GM19239 (cell line): ENCODE measurements at places on chromosomes 6 and 20.

GRCh38 chr20:58312836-58313235 is 3.3 kb downstream of the RAB22A start:
- DNase-seq = no peak

DNA sequence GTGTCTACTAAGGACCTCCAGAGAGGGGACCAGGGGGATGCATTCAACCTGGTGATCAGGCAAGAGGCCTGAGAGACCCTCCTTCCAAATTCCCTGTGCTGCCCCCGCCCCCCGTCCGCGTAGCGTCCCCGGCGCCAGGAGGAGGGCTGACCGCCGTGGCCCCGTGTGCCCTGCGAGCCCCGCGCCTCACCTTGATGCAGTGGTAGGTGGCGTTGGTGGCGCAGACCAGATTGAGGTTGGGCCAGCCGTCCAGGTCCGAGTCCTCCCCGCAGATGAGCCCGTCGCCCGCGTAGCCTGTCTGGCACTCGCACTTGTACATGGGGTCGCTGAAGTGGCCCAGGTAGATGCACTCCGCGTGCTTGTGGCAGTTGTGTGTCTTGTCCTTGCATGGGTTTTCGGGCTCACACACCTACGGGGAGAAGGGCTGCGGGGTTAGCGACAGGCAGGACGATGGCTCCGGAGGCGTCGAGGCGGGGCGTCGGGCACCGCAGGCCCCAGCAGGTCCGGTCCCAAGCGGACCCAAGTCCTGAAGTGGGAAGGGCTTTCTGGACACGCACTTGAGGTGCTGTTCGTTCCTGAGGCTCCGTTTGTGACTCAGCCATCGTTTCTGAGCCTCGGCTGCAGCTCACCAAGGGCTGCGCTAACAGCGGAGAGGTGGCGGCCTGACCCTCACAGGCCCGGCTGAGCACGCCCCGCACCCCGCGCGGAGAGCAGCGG is 21.7 kb downstream of the THBS2 start:
- DNase-seq = no peak

DNA sequence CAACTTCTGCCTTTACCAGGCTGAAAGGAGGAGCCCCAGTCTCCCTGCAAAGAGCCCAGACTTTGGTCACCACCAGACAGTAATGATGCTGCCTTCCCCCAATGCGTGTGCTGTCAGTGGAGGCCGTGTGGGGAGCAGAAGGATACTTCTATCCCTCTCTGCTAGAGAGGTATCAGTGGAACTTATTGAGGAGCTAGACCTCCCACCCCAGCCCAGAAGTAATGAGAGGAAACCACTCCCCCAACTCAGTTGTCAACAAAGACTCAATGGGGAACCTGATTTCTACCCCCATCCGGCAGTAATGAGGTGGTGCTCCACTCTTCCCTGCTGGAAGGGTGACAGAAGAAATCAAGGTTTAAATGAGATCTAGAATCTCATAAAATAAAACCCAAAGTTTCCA is 4.4 kb upstream of the WFDC8 start:
- DNase-seq = no peak

GRCh38 chr6:12751694-12752325 is 35.2 kb downstream of the PHACTR1 start:
- DNase-seq = peak; percentile 51

GRCh38 chr6:9583753-9584352 is 831.0 kb downstream of the TFAP2A start:
- DNase-seq = no peak

- no peak for DNase-seq
Observed at GRCh38 chr20:25309395-25310267, 61.7 kb downstream of the PYGB start.

DNA sequence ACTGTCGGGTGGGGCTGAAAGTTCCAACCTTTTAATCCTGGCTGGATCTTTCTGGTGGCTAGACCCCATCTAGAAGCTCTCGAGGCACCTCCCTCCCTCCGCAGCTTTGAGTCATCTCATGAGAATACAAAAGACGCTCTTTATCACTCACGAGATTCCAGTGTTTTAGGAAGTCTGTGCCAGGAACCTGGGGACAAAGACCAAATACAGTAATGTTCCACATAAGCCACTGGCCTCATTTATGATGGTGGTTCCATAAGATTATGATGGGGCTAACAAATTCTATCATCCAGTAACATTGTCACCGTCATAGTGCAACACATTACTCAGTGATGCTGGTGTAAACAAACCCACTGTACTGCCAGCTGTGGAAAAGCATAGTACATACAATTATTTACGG is 48.7 kb downstream of the NCOA7 start:
- no peak for DNase-seq

- DNase-seq = no peak
Observed at GRCh38 chr6:47300417-47300816, 9.3 kb downstream of the TNFRSF21 start.

GRCh38 chr6:439641-440167 is 48.2 kb downstream of the IRF4 start:
- no peak for DNase-seq

DNA sequence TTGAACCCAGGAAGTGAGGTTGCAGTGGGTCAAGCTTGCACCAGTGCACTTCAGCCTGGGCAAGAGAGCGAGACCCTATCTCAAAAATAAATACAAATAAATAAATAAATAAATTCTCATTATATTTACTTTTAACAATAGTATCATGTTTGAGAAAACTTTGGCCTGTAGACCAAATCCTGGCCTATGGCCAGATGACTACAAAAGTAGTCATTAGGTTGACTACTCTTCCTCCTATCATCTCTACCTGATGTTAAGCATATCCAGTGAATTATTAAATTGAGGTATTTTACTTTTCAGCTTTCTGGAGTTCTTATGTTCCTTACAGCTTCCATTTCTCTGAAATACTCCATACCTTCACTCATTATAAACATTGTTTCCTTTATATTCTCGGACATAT is 280.6 kb downstream of the LAMA2 start:
- no peak for DNase-seq

- DNase-seq = no peak
Observed at GRCh38 chr20:57909763-57910331, 200.0 kb upstream of the PMEPA1 start.

- DNase-seq = no peak
Observed at GRCh38 chr20:6115221-6115895, 7.5 kb downstream of the FERMT1 start.

GRCh38 chr20:18613553-18613952 is 25.7 kb downstream of the DTD1 start:
- no peak for DNase-seq

DNA sequence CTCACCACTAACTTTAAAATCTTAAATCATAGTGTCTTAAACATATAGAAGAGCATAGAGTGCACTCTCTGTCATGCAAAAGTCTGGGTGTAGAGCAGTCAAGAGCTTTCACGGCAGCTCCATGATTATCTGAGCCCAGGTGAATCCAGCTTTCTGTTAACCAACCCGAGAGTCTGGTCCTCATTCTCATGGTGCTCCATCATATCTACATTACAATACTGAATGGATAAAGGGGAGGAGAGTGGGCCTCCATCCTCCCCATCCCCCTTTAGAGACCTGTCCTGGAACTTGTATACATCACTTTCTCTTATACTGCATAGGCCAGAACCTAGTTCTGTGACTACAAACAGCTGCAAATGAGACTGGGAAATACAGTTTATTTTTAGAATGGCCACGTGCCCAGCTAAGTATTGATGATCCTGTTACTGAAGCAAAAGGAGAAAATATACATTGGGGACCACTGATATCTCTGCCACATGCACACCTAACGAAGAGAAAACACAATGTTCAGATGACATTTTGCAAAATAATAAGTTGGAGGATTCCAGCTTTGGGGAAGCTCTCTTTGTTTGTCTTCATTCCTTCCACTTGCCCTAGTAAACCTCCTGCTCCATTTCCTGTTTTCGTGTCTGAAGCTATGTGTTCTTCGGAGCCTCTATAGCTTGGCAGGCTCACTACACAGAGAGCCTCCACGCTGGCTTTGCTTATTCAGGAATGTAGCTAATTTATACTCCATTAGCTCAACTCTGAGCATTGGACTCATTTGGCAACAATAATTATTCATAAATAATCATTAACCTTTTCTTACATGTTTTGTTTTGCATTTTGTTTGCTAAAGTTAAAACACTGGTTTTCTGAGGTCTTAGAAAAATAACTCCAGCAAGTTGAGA is 110.1 kb downstream of the IYD start:
- no peak for DNase-seq
